RPMI7951 (cell line): ENCODE measurements at places on chromosomes 7 and 10. TPM values are rescaled to one million over a fixed set of nuclear protein-coding genes. Genes with fewer than 3 reads are reported as not detected.

The SLIT1 gene
- total RNA-seq, result 0.12 and 0.29 TPM in 2 replicates

The CFAP70 gene
- 0.12 TPM in 1 of 2 replicates, not detected in the other for total RNA-seq

The CYP3A4 gene
- not detected in 2 replicates for total RNA-seq

The SH3PXD2A gene
- 9.7 and 10.7 TPM in 2 replicates for total RNA-seq

The EBLN1 gene
- not detected in 2 replicates for total RNA-seq

The BLNK gene
- total RNA-seq, result not detected in 2 replicates

The PLXDC2 gene
- 0.10 and 0.24 TPM in 2 replicates for total RNA-seq

The NEUROG3 gene
- not detected in 2 replicates for total RNA-seq

The ADARB2 gene
- total RNA-seq, result not detected in 2 replicates
